ENCODE measurements at places on chromosomes 6 and 20.

GRCh38 chr6:72825315-72825911 lies 203.5 kb downstream of the KCNQ5 start:
- no peak for DNase-seq

DNA sequence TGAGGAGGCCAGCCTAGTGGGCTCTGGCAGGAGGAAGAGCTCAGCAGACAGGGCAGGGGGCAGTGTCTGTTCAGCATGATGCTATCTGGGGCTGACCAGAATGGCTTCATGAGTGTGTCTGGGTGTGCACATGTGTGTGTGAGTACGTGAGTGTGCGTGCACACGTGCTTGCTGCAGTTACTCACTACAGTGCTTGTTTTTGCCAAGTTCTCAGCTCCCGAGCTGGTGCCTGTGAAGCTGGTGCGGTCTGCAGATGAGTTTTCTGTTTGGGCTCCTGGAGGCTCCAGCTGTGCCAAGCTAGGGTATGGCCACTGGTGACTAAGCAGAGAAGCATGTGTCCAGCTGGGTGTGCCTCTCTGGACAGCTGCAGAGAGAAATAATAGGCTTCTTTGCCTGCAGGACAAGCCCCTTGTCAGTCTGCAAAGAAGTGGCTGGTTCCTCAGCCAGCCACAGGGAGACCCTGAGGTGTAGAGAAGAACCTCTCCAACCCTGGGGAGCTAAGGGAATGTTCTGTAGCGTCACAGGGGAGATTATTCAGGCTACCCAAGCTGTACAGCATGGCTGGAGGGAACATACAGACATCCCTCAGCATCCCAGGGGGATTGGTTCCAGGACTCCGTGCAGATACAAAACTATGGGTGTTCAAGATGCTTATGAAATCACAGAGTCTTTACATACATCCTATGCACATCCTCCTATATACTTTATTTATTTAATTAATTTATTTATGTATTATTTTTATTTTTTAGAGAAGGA lies 40.2 kb upstream of the FAM50B start:
- no peak for DNase-seq

DNA sequence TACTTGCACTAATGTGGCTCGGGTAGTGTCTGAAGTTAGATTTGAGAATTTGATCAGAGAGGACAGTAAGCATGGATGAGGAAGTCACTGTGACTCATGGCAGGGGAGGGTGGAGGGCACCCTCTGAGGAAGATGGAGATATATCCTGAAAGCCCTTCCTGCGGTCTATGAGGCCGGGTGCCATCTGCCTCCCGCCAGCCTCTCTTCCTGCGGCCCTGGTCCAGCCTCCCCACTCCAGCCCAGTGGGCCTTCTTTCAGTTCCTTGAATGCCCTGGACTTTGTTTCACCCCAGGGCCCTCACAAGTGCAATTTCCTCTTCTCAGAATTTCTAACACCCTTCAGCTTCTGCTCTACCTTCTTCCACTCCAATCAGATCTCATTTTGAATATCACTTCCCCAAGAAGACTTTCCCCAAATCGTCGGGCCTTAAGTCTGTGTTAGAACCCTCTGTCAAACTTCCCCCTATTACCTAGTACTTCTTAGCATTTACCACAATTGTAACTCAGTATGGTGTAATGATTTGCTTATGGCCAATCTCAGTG lies 20.2 kb upstream of the TNFAIP3 start:
- DNase-seq, result no peak

DNA sequence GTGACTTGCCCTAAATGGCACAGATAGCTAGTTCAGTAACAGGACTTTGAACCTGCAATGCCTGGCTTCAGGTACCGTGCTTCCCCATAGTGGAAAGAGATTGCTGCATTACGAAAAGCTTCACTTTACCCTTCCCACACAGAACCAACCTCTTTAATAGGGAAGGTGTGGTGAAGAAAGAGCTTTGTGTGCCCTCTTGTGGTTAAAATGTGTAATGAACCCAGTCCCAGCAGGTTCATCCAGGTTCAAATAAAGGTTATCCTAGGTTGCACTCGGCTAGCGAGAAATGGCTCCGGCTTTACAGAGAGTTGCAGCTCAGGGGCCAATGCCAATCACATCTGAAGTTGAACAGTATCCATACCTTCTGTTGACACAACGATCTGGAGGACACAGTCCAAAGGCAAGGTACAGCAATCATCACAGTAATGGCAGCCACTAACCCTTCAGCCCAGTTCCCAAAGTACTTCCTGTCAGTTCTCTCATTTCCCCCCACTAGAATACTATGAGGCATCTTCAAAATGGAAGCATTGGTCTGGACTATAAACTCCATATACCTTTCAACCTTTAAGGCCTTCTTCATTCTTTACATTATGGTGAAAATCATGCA lies 3.0 kb downstream of the DEFB115 start:
- no peak for DNase-seq

- DNase-seq, result no peak
These were observed 25.2 kb downstream of the MAP7 start for GRCh38 chr6:136524936-136525413.

DNA sequence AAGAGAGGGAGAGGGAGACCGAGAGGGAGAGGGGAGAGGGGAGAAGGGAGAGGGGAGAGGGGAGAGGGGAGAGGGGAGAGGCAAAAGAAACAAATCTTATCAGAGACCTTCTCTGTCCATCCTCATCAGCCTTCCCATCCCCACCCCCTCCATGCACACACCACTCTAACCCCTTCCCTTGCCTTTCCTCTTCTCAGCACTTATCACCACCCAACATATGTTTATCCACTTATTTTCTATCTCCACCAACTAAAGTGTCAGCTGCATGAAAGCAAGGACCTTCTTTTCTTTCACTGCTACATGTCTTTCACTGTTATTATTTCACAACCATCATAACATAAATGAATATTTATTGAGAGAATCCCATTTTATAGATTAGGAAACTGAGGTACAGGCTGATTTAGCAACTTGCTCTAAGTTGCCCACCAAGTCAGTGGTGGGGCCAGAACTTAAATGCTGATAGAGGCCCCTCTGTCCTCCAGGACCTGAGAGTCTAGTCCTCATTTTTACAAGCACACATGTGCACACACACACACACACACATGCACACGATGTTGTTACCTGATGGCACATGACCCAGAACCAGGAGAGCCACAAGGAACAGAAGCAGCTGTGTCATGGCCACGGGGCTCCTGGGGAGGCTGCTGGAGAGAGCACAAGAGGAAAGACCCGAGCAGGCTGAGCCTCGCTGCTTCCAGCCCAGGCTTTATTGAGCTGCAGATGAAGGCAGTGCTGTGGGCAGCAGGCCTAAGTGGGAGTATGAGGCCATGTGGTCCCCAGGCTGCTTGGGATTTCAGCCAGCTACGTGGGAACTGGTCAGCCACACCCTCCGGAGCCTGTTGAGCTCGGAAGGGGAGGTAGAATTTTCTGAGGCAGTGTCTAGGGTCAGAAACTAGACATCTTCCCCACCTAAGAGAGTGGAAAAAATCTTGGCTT lies 2.3 kb downstream of the DEFB124 start:
- DNase-seq, result no peak

DNA sequence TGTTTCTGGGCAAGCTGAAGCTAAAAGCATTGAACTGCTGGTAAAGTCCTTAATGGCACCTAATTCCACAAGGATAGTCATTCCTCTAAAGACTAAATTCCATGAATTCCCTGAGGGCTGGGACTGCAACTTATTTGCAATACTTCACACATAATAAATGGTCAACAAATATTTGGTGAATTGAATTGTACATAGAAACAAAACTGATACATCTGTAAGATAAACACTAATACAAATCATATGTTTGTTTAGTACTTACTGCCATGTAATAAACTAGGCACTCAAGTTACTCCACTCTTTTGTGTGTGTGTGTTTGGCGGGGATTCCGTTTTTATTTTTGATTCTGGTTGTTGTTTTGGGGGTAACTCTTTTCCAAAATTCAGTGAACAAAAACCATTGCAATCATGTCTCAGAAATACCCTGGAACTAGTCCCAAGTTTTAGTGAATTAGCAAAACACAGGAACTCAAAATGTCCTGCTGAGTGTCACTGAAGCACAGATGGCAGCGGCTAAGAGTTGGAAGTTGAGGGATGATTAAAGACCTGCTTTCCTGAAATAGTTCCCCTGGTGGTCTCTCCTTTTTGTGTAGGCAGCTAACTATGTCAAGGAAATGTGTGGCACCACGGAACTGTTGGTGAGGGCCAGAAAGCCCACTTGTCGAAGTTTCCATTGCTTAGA lies 74.8 kb upstream of the SNRPB2 start:
- DNase-seq, result no peak

DNA sequence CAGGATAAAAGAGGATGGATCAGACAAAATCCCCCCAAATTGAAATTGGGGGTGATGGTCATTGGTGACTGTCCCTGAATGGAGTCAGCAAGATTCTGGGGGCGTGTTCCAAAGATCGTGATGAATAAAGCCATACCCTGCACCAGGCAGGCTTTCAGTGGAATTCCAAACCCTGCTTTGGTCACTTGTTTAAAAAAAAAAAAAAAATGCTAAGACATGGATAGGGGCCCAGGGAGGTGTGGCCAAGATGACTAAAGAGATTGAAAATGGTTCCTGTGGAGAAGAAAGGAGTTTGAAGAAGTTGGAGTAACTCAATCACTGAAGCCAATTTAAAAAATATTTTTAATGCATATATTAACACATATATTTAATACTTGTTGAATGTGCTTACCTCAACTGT lies 161.4 kb upstream of the KCNG1 start:
- no peak for DNase-seq

DNA sequence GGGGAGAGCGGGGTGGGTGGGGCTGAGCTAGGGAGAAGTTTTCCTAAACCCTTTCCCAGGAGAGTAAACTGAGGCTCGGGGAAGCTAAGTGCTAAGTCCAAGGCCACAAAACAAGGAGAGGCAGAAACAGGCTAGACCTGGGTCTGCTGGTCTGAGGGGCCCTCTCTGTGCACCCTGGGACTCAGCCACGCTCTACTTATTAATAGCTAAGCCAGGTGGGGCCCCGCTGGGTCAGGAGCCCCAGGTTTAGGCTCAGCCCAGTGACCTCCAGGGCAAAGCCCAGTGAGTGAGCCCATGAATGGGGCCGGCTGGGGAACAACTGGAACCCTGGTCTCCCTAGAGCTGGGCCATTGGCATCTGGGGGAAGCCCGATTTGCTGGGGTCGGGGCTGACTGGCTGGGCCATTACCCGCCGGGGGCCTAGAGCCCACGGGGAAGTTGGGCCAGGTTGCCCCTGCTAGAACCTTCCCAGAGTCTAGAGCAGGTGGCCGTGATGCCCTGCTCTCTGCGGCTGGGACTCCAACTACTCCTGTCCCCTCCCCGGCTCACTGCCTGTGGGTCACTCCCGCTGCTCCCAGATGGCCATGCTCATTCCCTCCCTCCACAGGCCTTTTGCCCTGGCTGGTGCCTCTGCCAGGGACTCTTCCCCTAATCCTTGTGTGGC lies 24.1 kb upstream of the NOL4L start:
- DNase-seq, result no peak

DNA sequence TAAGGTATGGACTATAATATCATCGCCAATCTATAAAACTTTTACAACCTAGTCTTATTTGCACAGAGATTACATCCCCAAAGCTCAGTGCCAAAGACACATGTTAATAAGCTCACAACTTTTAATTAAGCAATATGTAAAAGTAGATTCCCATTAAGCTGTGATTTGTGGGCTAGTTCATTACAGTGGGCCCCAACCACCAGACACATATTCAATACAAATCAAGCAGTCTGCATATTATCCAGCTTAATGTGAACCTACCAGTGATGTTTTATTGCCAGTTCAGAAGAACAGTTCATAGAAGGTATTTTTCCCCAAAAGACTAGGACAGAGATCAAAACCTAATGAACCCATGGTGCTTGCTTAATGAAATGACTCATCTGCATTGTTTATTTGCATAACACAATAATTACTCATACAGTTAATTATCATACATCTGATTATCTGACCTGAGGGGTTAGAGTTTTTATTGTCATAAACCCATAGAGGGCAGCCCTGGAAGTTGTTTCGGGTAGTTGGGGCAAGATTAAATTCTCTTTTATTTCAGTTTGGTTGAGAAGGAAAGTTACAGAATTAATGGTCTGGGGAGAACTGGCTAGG lies 831.0 kb downstream of the TFAP2A start:
- DNase-seq, result no peak

- DNase-seq, result no peak
These were observed 722.1 kb downstream of the EYS start for GRCh38 chr6:64984948-64985347.

DNA sequence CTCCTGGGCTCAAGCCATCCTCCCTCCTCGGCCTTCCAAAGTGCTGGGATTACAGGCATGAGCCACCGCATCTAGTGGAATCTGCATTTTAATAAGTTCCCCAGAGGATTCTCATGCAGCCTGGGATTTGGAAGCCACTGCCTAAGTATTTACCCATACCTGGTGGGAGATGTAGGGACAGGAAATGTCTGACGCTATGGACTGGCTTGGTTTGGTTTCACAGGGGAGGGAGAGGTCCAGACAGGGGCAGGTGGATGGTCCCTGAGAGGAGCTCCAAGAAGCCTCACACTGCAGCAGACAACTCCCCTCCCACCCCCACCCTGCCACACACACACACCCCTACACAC lies 4.4 kb downstream of the VSTM2L start:
- DNase-seq, result no peak

GRCh38 chr6:147503587-147503986 lies 4.9 kb upstream of the SAMD5 start:
- DNase-seq, result no peak
